ENCODE measurements at places on chromosomes 4 and X.

DNA sequence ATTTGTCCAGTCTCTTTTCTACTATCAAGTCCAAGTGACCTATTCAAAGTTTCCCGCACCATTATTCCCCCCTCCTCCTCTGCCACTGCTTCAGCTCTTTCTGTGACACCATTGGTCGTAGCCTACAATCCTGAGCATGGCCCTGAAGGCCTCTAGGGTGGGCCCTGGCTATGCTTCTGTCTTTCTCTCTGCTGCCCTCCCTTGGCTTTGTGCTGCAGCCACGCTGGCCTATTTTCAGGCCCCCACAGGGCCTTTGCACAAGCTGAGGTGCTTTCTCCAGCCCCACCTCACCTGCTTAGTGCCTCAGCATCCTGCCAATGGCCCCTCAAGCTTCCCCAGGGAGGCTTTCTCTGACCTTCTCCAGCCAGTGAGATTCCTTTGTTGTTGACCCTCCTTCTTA lies 156.5 kb downstream of the NHS start:
- no peak for DNase-seq

- DNase-seq = no peak
Measured at GRCh38 chrX:276581-277201, 4.5 kb upstream of the PLCXD1 start.

- DNase-seq = no peak
Measured at GRCh38 chrX:17736478-17736855, 826 bp upstream of the SCML1 start.

DNA sequence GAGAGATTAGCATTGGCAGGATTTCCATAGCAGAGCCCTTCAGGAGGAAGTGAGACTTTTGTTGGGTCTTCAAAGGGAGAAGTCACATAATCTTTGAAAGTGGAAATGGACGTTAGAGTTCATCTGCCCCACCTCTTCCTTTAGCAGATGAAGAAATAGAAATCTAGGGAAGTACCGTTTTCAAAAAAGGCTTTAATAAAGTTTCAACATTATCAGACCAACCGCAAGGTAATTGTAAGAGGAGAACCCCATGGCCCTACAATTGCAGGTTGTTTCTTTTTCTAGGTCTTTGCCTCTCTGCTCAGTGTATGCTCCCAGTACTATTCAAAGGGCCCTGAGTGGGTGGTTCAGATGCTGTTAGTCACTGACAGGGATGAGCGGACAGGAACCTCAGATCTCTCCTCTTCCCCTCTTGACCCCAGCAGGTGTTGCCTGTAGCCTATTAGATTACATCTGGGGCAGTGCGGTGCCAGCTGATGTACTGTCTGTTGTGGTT lies 48.6 kb upstream of the AP1S2 start:
- no peak for DNase-seq

- no peak for DNase-seq
Measured at GRCh38 chr4:109052821-109053220, 249.6 kb downstream of the COL25A1 start.

Measured in cerebellar cortex (tissue), 1 donor.